Stimulated activated CD4-positive, alpha-beta T cell treated with anti-CD3 and anti-CD28 coated beads, Interleukin-4, amount 100 ng/mL, for 4 hours (primary cell): ENCODE measurements at places on chromosomes 4 and X.

GRCh38 chrX:2462780-2463179 lies 38.0 kb downstream of the DHRSX start:
- no peak for DNase-seq

GRCh38 chr4:20408611-20409010 lies 156.9 kb downstream of the SLIT2 start:
- DNase-seq, result no peak

DNA sequence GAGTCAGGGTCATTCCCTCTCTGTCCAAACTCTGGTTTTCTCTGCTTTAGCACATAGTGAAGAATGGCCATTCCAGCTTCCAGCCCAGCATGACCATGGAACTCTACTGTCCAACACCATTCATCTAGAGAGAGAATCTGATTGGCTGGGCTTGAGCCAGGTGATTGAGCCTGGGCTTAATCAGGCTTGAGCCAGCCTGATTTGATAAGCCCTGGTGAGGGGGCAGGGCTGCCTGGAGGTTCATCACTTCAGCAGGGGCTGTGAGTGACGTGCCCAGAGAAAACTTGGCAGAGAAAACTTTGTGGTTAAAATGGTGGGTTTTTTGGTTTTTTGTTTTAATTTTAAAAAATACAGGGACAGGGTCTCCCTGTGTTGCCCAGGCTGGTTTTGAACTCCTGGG lies 62.5 kb downstream of the KIAA0232 start:
- no peak for DNase-seq

DNA sequence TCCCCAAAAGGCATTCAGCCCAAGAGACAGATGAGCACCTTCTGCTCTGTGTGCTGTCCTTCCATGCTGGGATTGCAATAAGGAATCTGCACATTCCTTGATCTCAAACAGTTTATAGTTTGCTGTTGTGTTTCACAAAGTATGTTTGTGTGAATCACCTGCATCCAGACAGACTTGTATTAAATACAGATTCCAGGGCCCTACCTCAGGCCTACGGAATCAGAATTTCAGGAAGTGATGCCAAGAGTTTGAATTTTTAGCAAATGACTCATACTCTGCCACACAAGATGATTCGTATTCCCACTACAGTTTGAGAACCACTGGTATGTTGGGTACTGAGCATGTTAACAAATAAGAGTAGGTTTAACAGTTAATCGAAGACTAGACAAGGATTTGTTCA lies 7.0 kb downstream of the VAMP7 start:
- no peak for DNase-seq

DNA sequence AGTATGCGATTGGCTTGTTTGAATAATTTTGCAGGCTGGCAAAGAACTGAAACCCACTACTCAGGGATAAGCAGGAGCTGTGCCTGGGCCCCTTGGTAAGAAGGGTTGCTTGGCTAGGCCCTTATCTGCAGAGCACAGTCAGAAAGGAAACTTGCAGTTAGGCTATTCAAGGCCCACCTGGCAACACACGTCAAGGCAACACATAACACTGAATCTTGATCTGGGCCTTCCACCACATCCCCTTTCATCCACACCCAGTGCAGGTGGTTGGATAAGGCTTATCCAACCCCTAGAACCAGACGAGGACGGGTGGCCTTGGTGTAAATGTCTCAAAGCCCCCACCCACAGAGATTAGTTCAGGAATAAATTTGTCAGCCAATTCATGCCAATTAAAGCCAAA lies 72.8 kb upstream of the NEIL3 start:
- no peak for DNase-seq

DNA sequence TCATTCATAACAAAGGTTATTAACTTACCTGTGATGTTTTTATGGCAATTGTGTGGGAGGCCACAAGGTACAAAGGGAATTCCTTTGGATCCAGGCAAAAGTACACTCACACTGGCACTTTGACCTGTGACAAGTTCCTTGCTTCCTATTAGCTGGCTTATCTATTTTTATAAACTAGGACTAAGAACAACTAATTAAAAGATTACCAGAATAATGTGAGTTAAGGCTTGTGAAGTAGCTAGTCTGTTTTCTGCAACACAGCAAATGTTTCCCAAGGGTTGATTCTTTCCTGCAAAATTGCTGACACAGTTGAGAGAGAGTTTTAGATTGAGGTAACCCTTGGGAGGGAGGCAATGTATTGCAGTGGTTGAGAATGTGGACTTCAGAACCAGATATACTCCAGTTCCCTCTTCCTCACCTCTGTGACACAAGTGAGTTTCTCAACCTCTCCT lies 107.9 kb downstream of the CPEB2 start:
- no peak for DNase-seq
